ENCODE measurements at places on chromosomes 6 and 20. TPM values are rescaled to one million over a fixed set of nuclear protein-coding genes. Genes with fewer than 3 reads are reported as not detected.

GRCh38 chr20:47549671-47550070, 48.0 kb downstream of the NCOA3 start:
- H3K36me3 ChIP-seq, result peaks cover 4% of the 10 kb centered on the region
- H3K27ac ChIP-seq, result no peak overlapping the region
- no peak for DNase-seq
- H3K27me3 ChIP-seq, result no peaks in the 10 kb centered on the region
- H3K4me1 ChIP-seq, result peaks cover 29% of the 10 kb centered on the region

GRCh38 chr6:135052939-135053338, 1.7 kb downstream of the HBS1L start:
- no peak overlapping the region for H3K27ac ChIP-seq
- H3K27me3 ChIP-seq, result no peaks in the 10 kb centered on the region
- peak overlapping the region; percentile 86 for H3K4me3 ChIP-seq
- peaks cover 18% of the 10 kb centered on the region for H3K36me3 ChIP-seq
- no peak for DNase-seq
- H3K4me1 ChIP-seq, result peaks cover 27% of the 10 kb centered on the region

- no peak overlapping the region for H3K27ac ChIP-seq
- no peaks in the 10 kb centered on the region for H3K27me3 ChIP-seq
- H3K36me3 ChIP-seq, result no peaks in the 10 kb centered on the region
- no peak overlapping the region for H3K4me3 ChIP-seq
These were observed 622.6 kb downstream of the RNF144B start for GRCh38 chr6:19009769-19010168.

GRCh38 chr6:31711233-31711632, 3.9 kb upstream of the LY6G6D start:
- peaks cover 24% of the 10 kb centered on the region for H3K4me1 ChIP-seq
- H3K36me3 ChIP-seq, result no peaks in the 10 kb centered on the region
- H3K27me3 ChIP-seq, result peaks cover 48% of the 10 kb centered on the region
- no peak overlapping the region for H3K27ac ChIP-seq
- H3K4me3 ChIP-seq, result no peak overlapping the region
- DNase-seq, result no peak

- H3K36me3 ChIP-seq, result no peaks in the 10 kb centered on the region
- H3K4me3 ChIP-seq, result no peak overlapping the region
- no peak for DNase-seq
- no peaks in the 10 kb centered on the region for H3K27me3 ChIP-seq
- no peaks in the 10 kb centered on the region for H3K4me1 ChIP-seq
These were observed 422.7 kb downstream of the TFAP2B start for GRCh38 chr6:51241376-51241775.

- H3K36me3 ChIP-seq, result no peaks in the 10 kb centered on the region
- no peak overlapping the region for H3K27ac ChIP-seq
- no peaks in the 10 kb centered on the region for H3K4me1 ChIP-seq
- DNase-seq, result no peak
These were observed 32.8 kb upstream of the ENPP5 start for GRCh38 chr6:46203391-46204177.

DNA sequence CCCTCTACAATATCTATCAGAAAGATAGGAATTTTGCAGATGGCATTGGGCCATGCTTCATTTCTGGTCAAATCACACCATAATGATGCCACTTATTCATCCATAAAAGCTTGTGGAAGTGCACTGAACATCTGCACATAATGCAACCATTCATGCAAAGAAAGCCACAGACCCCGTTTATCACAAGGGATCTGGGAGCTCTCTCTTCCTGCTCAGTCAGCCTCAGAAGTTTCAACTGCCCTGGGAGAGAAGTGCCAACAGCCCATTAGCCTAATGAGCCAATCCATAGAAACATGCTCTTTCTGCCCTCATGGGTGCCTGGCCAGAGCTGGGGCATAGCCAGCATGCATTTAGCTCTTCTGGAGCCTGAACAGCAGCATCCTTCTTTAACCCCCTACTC, 85.8 kb downstream of the SLC35F1 start:
- H3K27me3 ChIP-seq, result no peaks in the 10 kb centered on the region
- no peaks in the 10 kb centered on the region for H3K4me1 ChIP-seq
- no peak overlapping the region for H3K4me3 ChIP-seq
- no peak for DNase-seq
- no peak overlapping the region for H3K27ac ChIP-seq

DNA sequence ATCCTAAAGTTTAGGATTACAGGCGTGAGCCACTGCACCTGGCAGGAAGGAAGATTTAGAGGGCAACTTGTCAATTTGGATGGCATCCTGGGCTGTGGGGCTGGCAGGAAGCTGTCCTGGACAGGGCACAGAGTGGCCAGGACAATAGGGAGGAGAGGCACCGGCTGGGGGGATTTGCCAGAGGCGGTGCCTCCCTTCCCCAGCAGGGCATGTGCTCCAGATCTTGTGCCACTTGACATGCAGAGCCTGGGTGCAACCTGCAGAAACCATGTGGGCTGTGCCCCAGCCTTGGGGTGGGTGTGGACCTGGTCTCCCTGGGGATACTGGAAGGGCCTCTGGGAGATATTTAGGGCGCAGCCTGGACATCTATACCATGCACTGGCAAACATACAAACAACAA, 58.6 kb upstream of the EEF1A1 start:
- H3K4me1 ChIP-seq, result peaks cover 42% of the 10 kb centered on the region
- H3K27me3 ChIP-seq, result no peaks in the 10 kb centered on the region

- H3K27ac ChIP-seq, result no peak overlapping the region
- H3K27me3 ChIP-seq, result no peaks in the 10 kb centered on the region
These were observed 16.2 kb downstream of the FKBP1A start for GRCh38 chr20:1376408-1377270.

- no peak overlapping the region for H3K27ac ChIP-seq
- no peak for DNase-seq
- peaks cover 7% of the 10 kb centered on the region for H3K4me1 ChIP-seq
- no peaks in the 10 kb centered on the region for H3K36me3 ChIP-seq
- no peak overlapping the region for H3K4me3 ChIP-seq
- H3K27me3 ChIP-seq, result no peaks in the 10 kb centered on the region
These were observed 12.9 kb upstream of the RBL1 start for GRCh38 chr20:37108676-37109075.

DNA sequence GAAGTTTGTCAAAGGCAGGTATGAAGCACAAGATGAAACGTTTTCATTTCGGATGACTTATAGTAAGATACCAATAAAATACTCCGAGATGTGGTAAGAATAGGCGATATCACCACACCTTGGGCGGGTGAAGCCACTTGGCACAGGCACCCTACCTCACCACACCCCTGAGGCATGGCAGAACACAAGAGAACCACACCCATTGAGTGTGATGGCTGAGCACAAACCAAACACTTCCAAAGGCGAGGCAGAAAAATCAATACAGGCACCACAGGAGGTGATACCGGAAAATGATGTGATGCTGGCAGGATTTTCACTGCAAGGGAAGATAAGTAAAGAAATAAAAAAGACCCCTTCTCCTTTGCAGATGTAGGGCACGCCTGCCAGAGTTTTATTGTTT, 332.9 kb upstream of the PRDM1 start:
- H3K27me3 ChIP-seq, result no peaks in the 10 kb centered on the region
- no peak overlapping the region for H3K27ac ChIP-seq
- H3K4me1 ChIP-seq, result no peaks in the 10 kb centered on the region
- H3K4me3 ChIP-seq, result no peak overlapping the region
- no peak for DNase-seq

GRCh38 chr6:136716917-136717715, 75.2 kb downstream of the MAP3K5 start:
- H3K4me3 ChIP-seq, result no peak overlapping the region
- no peak for DNase-seq
- H3K27ac ChIP-seq, result no peak overlapping the region
- no peaks in the 10 kb centered on the region for H3K27me3 ChIP-seq
- no peaks in the 10 kb centered on the region for H3K36me3 ChIP-seq

- no peak overlapping the region for H3K4me3 ChIP-seq
- DNase-seq, result no peak
- no peaks in the 10 kb centered on the region for H3K36me3 ChIP-seq
- peaks cover 62% of the 10 kb centered on the region for H3K4me1 ChIP-seq
- H3K27me3 ChIP-seq, result no peaks in the 10 kb centered on the region
These were observed 220.0 kb downstream of the ZFAND3 start for GRCh38 chr6:38039502-38039901.

- H3K27ac ChIP-seq, result no peak overlapping the region
- H3K36me3 ChIP-seq, result no peaks in the 10 kb centered on the region
- H3K27me3 ChIP-seq, result peaks cover 4% of the 10 kb centered on the region
- no peaks in the 10 kb centered on the region for H3K4me1 ChIP-seq
- H3K4me3 ChIP-seq, result no peak overlapping the region
These were observed 119.6 kb upstream of the DOK5 start for GRCh38 chr20:54355631-54356280.

- peaks cover 56% of the 10 kb centered on the region for H3K27me3 ChIP-seq
- H3K4me1 ChIP-seq, result peaks cover 36% of the 10 kb centered on the region
- no peak overlapping the region for H3K27ac ChIP-seq
- no peak overlapping the region for H3K4me3 ChIP-seq
- no peaks in the 10 kb centered on the region for H3K36me3 ChIP-seq
- no peak for DNase-seq
These were observed 2.1 kb downstream of the RAET1E start for GRCh38 chr6:149895833-149896271.

- no peaks in the 10 kb centered on the region for H3K27me3 ChIP-seq
- no peaks in the 10 kb centered on the region for H3K36me3 ChIP-seq
- H3K4me3 ChIP-seq, result no peak overlapping the region
- no peak overlapping the region for H3K27ac ChIP-seq
- DNase-seq, result no peak
These were observed 31.4 kb downstream of the LINC00237 start for GRCh38 chr20:21074605-21075336.

WFDC5 gene
- total RNA-seq, result not detected

PRPF6 gene
- 127 TPM for total RNA-seq

C20orf204 gene
- 36.8 TPM for total RNA-seq

DYNLT2 gene
- total RNA-seq, result 4.3 TPM

SAMD10 gene
- 6.1 TPM for total RNA-seq

CAGE1 gene
- total RNA-seq, result 0.15 TPM

KIF25 gene
- not detected for total RNA-seq

PLN gene
- total RNA-seq, result not detected

SLC22A3 gene
- 31.5 TPM for total RNA-seq

TEAD3 gene
- total RNA-seq, result 14.4 TPM

E2F1 gene
- total RNA-seq, result 25.3 TPM

C6orf136 gene
- 9.2 TPM for total RNA-seq

KHDC1 gene
- total RNA-seq, result not detected
